Osteoblast (primary cell): ENCODE measurements at places on chromosomes 1 and 21.

GRCh38 chr1:203101813-203102634 lies 16.2 kb upstream of the MYOG start:
- peak; percentile 15 for DNase-seq

- DNase-seq, result no peak
These were observed 31.9 kb downstream of the PTGER3 start for GRCh38 chr1:71015745-71016144.

GRCh38 chr1:68819190-68819829 lies 322.4 kb upstream of the DEPDC1 start:
- DNase-seq, result peak; percentile 81

- no peak for DNase-seq
These were observed 64.9 kb upstream of the DYNLT5 start for GRCh38 chr1:66687358-66687757.

- DNase-seq, result peak; percentile 69
These were observed 21.8 kb downstream of the POFUT2 start for GRCh38 chr21:45265721-45266517.
